CD4-positive, alpha-beta T cell treated with Interferon alpha-2 for 1 hour (primary cell): ENCODE measurements at places on chromosomes 5 and 9.

DNA sequence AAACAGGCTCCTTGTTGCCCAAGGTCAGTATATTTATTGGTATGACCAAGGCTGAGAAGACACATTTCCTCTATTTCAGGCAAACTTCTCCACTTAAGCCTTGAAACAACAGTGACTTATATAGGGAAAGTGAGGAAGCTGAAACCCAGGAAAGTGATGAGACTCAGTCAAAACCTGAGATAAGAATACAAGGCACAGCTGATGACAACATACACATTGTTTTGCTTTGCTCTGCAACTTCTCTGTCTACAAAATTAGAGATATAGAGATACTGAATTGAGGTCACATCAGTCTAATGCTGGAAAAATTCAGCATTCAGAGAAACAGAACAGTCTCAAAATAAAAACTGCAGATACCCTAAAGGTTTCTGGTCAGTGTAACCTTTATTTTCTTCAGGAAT, 586.1 kb downstream of the DNAH5 start:
- no peak for DNase-seq

- DNase-seq: no peak
These were observed 10.8 kb downstream of the SARDH start for GRCh38 chr9:133727277-133727875.

GRCh38 chr5:95925378-95925744, 36.3 kb downstream of the ELL2 start:
- DNase-seq: no peak

- DNase-seq: no peak
These were observed 13.5 kb upstream of the MAMDC2 start for GRCh38 chr9:70030156-70030555.

DNA sequence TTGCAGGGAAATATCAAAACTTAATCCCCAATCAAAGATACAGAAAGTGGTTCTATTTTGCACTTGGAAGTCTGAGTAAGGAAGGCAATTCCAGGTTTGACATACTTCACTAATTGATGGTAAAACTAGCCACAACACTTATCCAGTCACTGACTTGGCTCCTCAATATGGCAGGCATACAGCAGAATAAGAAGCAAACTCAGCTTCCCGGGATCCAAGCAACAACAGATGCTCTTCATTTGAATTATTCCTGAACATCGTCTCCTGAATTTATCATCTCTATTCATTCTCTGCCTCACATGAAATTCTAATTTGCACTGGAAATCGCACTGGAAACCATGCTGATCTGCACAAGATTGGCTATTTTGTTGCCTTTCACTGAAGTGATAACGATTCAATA, 629.6 kb downstream of the PRELID2 start:
- no peak for DNase-seq

- peak; percentile 38 for DNase-seq
These were observed 10.2 kb upstream of the IL12B start for GRCh38 chr5:159340511-159340910.

DNA sequence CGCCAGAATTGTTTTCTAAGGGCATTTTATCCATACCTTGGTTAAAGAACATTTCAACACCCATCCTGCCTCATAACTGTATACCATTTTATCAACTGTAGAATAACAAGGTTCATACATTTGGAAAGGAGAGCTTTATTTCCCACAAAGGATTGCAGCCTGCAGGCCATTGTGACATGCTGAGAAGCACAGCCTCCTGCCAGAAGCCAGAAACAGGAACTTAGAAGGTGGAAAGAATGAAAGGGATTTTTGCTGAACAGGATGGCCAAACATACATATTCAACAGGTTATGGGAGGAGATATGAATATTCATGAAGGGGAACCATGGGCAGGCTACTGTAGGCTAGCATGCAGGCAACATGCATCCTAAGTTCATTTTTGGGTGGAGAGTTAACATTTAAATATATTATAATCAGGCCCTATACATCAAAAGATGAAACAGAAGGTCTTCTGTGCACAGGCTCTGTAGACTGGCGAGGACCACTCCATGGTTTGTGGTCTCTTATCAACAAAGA, 59.9 kb upstream of the DIRAS2 start:
- no peak for DNase-seq

DNA sequence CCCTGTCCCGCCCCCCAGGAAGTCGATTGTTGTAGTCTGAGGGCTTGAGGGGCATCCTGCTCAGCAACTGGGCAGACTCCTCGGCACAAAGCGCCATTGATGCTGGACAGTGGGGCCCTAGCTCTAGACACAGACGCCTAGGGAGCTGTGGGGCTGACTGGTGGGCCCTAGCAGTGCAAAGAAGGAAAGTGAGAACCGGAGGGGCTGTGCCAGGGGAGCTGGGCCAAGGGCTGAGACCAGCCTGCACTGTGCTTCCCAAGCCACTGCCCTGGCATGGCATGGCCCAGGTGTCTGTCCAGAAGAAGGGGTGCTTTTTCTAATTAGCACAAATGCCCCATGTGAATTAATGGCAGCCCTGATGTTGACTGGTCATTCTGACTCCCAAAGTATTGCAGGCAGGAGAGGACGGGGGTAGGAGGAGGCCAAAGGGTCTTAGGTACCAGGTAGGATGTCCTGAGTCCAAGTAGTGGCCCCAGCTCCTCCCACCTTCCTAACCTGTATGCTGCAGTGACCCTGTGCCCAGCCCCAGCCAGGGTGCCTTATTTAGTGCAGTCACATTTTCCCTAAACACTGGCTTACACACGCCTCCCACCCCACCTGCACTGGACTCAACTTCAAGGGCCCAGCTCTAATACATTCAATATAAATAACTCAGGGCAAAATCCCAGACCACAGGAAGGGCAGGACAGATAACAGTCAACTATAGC, 15.9 kb downstream of the TCF7 start:
- DNase-seq: no peak

DNA sequence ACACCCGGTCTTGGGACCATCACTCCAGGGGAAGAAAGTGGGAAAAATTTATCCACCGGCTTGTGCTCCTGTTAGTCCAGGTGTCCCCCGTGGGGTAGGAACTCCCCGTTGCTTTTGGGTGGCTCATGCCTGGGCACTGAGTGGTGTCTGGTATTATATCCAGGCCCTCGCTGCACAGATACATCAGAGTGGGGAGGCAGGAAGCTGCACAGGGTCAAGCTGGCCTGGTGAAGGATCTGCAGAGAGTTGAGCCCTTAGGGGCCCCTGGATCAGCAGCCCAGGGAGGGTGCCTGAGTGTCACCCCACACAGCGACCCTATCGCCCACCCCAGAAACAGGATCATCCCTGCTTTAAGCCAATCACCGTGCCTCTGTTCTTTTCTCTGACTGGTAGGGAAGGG, 24.4 kb upstream of the COL5A1 start:
- DNase-seq: no peak

DNA sequence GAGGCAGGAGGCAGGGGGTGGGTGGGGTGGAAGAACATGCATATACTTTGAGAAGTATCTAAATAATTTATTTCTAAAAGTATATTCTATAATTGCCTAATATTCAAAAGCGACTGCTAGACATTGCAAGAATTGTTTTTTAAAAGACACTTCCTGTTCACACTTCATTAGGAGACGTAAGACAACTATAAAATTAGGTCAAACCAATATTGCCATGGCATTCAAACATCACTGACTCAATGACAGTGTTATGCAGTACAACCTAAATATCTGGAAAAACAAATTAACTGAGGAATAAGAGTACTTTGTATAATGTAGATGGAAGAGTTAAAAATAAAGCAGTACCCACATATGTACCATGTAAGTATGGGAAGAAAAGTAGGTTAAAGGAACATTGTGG, 4.5 kb downstream of the CCNH start:
- peak; percentile 54 for DNase-seq

GRCh38 chr9:108663422-108663821, 192.4 kb downstream of the ACTL7B start:
- no peak for DNase-seq

DNA sequence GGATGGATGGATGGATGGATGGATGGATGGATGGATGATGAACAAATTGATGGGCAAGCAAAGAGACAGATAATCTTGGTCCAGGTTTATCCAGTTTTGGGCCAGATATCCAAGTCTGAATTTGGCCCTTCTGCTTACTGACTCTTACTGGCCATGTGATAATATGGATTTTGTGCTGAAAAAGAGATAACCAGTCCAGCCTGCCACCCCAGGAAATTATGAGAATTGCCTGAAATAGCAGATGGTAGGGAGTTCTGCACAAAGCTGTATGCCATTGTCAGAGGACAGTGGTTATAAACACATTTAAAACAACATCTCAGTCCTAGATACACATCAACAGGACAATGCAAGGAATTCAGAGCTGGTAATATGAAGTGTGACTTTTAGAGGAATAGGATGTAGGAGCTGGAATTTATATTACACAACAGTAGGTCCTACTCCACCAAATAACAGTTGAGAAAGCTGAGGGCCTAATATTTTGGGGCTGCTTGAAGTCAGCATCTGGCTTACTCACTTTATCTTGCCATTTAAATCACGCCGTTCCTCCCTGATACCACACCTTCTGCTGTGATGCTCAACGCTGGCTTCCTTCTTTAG, 9.0 kb upstream of the FAT2 start:
- no peak for DNase-seq

DNA sequence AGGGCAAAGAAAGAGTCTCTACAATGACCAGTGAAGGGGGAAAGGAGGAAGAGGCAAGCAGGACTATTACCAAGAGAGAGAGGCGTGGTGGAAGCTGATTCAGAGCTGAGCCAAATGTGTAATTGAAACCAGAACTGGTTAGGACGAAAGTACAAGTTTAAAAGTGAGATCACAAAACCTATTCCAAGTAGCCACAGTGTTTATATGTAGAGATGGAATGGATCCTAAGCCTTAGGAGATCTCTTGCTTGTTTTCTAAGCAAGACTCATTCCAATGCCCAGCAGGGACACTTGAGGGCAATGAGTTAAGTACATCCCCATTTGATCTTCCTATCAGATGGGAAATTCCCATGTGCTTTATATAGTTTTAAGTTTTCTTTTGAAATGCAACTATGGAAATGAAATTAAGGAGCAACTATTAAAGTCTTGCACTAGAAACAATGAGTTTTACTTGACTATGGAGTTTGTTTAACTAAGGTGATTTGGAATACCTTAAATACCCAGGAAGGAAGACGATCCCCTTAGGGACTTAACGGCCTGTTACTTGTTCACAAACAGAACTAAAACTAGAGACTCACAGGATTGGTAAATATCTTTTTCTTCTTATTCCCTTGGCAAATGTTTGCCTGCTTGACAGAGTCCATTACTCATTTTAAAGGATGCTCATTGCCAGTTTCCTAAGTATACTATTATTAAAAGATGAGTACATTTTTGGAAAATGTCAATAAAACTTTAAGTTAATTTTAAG, 51.1 kb upstream of the SNX2 start:
- no peak for DNase-seq

GRCh38 chr9:104944871-104945270, 16.9 kb upstream of the ABCA1 start:
- no peak for DNase-seq

GRCh38 chr5:83924891-83925290, 204.2 kb upstream of the HAPLN1 start:
- no peak for DNase-seq

DNA sequence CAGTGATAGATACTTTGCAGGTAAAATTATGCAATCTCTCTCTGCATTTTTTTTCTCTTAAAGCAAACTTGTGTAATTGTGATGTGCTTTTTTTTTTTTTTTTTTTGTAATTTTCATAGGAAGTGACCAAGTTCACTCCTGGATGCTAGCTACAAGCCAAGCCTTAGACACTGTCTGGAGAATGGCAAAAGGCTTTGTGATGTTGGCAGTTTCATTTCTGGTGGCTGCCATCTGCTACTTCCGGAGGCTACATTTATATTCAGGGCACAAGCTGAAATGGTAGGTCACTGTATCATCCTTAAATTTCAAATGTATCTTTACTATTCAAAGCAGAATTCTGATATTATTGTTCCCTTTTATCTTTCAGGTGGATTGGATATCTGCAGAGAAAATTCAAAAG, 19.3 kb downstream of the OTULINL start:
- DNase-seq: no peak

- no peak for DNase-seq
These were observed 8.5 kb upstream of the TMEM268 start for GRCh38 chr9:114602620-114603019.

DNA sequence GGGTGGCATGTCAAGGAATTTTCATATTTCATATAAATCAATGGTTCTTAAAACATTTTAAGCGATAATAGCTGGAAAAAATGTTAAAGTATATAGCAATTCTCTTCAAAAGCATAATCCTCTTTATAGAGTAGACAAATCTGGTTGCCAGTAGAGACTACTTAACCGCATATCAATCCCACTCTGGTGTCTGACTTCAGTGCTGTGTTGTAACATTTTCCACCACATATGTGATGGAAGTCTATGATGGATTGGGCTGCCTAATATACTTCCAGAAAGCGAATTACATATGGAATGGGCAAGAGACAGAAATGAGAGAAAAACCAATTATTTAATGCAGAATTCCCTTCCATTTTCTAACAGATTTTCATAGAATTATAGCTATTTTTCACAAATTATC, 54.3 kb downstream of the FBN2 start:
- no peak for DNase-seq

DNA sequence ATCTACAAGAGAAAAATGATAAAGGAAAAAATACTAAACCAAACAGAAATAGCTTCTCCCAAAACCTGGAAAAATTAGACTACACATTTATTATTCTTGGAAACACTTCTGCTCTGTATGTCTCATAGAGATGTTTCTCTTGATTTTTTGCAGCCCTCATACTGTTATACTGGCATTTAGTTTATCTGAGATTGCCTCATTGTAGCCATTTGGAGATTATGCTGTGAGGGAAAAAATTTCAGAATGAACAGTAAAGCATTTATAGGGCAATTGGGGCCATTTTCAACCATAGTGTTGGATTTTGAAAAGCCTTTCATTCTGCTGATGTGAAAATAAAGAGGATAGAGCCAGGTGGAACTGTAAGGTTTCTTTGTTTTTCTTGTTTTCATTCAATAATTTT, 441.8 kb upstream of the RIOK2 start:
- no peak for DNase-seq

DNA sequence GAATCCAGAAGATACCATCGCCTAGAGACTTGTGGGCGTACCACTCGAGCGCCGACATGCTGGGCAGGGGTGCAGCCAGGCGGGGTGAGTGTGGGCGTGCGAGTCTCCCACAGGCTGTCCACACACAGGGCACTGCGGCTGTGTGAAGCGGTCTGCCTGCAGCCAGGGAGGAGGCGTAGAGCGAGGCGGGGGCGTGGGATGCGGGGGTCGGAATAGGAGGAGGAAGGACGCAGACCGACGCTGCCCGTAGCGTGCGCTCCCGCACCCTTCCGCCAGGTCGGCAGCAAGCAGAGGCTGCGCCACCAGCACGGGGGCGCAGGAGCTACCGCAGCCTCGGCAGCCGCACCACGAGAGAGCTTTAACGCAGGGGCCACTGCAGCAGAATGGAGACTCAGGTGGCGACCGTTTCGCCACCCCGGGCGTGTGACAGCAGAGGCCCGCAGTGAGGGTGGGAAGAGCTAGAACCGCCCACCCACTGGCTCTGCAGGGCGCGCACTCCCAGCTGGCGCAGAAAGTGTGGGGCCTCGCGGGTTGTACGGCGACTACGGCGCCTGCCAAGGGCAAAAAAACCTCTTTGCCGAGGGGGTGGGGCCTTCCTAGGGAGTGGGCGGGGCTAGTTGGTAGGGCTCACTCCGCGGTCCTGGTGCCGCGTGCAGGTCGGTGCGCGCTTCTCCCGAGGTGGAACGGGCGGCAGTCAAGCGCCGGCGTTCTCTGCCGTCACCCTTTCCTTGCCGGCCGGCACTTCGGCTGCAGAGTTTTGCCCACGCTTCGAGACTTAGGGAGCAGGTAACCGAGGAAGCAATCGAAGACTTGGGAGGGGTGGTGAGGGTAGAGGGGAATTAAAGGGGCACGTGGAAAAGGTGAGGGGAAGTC, at the start of the genes MBLAC2 and POLR3G:
Gene MBLAC2 (minus strand): TSS at position 537 of the 873 bp plus-strand sequence. CDS start 479 bp downstream, at position 58.
Gene POLR3G (plus strand): TSS at position 630 of the 873 bp plus-strand sequence. CDS start 10,704 bp downstream, outside the sequence.
- peak; percentile 91 for DNase-seq
